ENCODE measurements at places on chromosomes 4 and X.

GRCh38 chr4:147651563-147651962 lies 32.4 kb downstream of the PRMT9 start:
- no peak for DNase-seq

DNA sequence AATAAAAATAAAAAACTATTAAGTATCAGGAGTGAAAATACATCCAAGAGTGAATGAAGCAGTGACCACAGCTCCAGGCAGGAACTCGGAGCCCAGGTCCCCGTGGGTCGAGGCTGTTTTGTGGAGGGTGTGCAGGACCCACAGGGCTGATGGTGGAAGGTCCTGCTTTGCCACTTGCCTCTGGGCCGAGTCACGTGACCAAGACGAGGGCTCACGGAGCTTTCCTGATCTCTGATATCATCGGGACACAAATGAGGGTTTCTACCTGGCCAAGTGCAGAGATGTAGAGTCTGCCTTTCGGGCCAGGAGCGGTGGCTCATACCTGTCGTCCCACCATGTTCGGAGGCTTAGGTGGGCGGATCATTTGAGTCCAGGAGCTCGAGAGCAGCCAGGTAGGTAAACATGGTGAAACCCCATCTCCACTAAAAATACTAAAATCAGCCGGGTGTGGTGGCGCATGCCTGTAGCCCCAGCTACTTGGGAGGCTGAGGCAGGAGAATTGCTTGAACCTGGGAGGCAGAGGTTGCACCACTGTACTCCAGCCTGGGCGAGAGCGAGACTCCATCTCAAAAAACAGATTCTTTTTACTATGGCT lies 7.2 kb downstream of the SLC25A6 start:
- DNase-seq, result no peak

- no peak for DNase-seq
Observed at GRCh38 chrX:68937581-68937980, 108.8 kb downstream of the EFNB1 start.

DNA sequence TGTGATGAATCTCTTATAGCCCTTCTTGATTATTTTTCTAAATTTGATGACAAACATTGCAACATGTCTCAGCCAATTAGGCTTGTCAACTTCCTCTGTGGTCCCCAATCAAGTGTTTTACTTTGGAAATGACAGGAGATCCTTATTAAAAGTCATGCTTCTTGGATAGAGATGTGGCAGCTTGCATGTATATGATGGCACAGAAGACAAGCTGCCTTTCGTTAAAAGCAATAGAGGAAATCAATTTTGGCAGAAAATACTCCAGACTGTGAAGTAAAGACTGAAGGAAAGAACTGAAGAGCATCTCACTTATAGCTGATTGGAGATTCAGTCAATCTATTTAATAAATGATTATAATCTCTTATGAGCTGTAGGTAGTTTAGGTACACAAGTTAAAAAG lies 419.6 kb downstream of the PCDH7 start:
- DNase-seq, result no peak

DNA sequence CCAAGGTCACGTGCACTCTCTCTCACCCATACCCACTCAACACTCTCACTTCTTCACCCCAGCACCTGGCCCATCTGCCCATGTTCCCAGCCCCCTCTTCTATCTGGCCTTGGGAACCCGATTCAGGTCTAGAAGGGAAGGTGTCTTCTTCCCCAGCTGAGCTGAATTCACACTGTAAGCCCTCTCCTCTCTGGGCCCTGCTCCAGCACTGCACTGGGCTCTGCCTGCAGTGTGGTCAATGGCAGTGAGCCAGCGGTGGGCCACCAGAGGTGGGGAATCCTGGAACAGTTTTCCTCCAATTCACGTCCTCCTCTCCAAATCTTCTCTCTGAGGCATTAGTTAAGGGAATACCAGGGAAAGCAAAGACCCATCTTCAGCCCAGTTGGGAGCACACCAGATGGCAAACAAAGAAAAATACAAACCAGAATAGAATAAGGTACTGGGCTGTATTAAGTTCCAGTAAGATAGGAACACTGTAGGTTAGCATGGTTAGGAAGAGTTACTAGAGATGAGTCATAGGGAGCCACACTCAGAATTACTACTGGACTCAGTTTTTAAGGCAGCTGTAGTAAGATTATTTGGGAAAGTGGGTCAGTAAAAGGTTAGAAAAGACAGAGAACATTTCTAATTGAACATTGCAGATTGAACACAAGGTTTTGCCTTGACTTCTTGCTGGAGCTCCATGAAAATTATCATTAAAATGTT lies 5.0 kb downstream of the AWAT2 start:
- DNase-seq, result peak; percentile 41

GRCh38 chrX:117895418-117895817 lies 221.2 kb downstream of the KLHL13 start:
- DNase-seq, result no peak

DNA sequence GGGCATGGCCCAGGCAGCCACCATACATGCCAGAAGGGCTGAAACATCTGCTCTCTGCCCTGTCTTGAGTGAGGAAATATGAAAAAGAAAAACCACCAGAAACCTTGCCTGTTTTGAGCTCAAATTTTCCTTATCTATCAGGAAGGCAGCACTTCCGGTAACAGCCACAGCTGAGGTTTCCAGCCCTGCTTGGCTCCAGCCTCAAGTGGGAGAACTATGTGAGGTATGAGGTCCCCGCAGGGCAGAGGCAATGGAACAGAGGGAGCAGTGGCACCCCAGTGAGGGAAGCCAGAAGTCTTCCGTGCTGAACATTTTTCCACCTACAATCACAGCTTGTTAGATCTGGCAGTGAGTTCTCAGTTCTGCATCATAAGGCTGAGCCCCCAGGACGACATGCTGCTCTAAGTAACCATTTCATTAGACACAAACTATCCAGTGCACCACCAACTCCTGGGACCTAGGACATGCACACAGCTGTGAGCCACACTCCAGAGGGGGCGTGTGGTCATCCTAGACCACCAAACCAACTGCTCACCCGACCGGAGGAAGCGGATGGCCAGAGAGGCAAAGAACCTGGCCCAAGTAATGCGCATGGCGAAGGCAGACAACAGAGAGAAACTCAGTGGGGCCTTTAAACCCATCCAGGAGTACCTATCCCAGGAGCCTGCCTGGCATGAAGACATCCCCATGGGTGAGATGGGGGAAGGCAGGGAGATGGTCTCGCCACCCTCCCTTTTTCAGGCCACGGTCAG lies 22.6 kb downstream of the WDR1 start:
- peak; percentile 97 for DNase-seq

DNA sequence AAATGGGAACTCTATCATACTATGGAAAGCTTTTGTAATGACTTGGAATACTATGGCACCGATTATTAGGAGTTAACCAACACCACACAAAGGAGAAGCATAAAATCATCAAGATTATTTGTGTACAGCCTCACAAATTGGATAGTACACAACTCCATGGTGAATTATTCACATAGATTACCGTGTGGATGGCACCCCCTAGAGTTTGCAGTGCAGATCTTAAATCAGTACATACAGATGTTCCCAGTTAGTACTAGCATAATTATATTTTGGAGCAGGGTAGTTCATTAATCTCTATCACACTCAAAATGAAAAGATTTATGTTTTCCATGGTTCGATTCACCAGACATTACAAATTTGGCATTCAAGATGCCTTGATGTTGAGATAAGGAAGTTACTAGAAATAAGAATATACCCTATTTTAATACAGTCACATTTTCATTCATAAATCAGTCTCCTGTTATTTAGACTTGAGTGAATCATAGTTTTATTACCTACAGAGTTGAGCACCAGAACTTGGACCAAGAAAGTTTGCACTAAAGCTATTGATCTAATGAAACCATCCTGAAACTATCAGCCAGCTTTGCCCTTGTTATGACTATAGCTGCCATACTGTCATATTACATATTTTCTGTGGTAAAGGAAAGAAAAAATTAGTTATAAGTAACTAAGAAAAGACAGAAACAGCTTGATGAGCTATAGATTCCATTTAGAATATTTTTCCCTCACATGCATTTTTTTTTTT lies 531.8 kb downstream of the GLUD2 start:
- DNase-seq, result peak; percentile 53

GRCh38 chr4:91830681-91831395 lies 472.9 kb upstream of the GRID2 start:
- DNase-seq, result no peak

DNA sequence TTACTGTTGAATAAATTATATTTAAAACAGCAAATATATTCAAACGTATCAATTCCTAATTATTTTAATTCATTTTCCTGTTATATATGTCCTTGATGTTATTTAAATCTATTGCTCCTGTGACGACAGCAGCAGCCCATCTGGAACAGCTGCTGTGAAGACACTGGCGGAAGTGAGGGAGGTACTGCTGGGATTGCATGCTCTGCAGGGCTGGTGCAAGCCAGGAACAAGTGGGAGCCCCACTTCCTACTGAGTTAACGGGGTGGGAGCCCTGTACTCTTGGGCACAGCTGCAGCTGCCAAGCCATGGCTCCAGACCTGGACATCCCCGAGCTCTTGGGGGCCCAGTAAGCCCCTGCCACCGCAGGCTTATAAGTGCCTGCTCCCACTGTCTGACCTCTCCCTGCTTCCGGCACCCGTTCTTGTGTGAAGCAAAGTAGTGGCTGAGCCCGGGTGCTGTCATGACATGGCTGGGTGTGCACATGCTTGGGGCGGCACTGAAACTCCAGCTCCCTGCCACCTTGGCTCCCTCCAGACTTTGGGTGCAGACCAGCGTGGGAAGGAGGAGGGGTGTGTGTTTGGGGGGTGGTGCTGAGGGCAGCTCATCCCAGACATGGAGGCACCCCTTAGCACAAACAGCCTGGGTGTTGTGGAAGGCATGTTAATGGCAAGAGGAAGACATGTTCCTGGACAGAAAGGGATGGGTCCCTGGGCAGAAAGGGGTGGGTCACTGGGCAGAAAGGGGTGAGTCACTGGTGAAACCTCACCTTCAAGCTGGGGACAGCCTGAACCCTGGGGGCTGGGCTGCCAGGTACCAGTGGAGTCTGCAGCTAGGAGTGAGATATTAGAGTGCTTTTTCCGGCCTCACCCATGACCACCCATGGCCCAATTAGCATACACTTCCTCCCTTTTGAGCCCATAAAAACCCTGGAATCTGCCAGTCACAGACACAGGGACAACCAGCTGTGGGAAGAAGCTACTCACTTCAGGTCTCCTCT lies 1981.3 kb upstream of the IGFBP7 start:
- DNase-seq, result no peak

- no peak for DNase-seq
Observed at GRCh38 chr4:158835226-158836001, 66.6 kb downstream of the FNIP2 start.

DNA sequence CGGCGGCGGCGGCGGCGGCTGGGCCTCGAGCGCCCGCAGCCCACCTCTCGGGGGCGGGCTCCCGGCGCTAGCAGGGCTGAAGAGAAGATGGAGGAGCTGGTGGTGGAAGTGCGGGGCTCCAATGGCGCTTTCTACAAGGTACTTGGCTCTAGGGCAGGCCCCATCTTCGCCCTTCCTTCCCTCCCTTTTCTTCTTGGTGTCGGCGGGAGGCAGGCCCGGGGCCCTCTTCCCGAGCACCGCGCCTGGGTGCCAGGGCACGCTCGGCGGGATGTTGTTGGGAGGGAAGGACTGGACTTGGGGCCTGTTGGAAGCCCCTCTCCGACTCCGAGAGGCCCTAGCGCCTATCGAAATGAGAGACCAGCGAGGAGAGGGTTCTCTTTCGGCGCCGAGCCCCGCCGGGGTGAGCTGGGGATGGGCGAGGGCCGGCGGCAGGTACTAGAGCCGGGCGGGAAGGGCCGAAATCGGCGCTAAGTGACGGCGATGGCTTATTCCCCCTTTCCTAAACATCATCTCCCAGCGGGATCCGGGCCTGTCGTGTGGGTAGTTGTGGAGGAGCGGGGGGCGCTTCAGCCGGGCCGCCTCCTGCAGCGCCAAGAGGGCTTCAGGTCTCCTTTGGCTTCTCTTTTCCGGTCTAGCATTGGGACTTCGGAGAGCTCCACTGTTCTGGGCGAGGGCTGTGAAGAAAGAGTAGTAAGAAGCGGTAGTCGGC lies 528 bp downstream of the FMR1 start:
- DNase-seq, result peak; percentile 41

DNA sequence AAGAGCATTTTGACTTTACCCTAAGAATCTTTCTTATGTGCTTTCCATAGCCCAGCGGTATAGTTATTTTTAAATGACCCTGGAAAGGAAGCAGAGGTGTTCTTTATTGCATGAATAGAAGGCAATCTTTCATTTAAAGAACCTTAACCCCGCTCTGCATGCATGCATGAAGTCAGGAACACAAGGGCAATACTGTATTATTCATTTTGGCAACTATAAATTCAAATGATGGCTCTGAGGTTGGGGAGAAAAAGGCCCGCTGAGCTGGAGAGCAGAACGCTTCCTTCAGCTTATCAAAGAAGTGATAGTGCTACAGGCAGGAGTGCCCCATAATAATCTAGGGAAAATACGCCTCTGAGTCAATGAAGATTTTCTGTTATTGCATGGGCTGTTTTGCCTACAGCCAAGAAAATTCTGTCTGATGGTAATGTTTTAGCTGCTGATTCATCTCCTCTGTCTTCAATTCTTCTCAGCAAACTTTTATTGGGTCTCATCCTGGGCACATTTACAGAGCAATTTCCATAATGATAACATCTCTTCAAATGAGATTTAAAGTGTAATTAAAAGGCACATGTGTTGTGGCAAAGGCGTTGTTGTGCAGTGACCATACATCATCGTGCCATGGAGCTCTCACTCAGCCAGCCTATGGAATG lies 452.2 kb upstream of the FTHL17 start:
- DNase-seq, result peak; percentile 22

- no peak for DNase-seq
Observed at GRCh38 chrX:104921584-104922205, 298.8 kb downstream of the TEX13A start.

- DNase-seq, result no peak
Observed at GRCh38 chr4:144223661-144224060, 83.1 kb upstream of the GYPA start.

- peak; percentile 2 for DNase-seq
Observed at GRCh38 chrX:55758033-55758432, 40.5 kb downstream of the RRAGB start.

- no peak for DNase-seq
Observed at GRCh38 chr4:31422006-31422405, 701.8 kb downstream of the PCDH7 start.

DNA sequence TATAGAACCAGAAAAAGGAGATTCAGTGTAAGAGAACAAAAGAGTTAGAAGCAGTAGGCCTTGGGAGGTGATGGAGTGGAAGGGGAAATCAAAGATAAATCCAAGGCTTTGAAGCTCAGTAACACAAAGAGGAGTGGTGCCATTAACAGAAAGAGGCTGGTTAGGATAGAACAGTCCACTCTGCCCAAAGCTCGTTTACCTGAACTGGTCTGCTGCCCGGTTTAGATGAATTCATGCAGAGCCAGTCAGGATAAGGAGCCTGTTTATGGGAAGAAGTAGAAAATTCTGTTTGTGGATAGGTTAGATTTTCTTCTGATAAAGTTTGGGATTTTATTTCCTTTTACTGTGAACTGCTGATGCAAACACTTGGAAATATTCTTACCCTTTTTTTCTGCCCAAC lies 80.6 kb downstream of the HMGB2 start:
- DNase-seq, result no peak

- no peak for DNase-seq
Observed at GRCh38 chr4:14095831-14096230, 468.3 kb upstream of the BOD1L1 start.

GRCh38 chrX:76977452-76977851 lies 469.7 kb upstream of the FGF16 start:
- DNase-seq, result no peak

- DNase-seq, result no peak
Observed at GRCh38 chrX:112784692-112785091, 55.9 kb downstream of the AMOT start.

GRCh38 chr4:6162885-6163284 lies 37.5 kb downstream of the JAKMIP1 start:
- DNase-seq, result no peak

- no peak for DNase-seq
Observed at GRCh38 chr4:74638001-74638400, 156.3 kb downstream of the BTC start.
